ENCODE measurements at places on chromosomes 4 and X. TPM values are rescaled to one million over a fixed set of nuclear protein-coding genes. Genes with fewer than 3 reads are reported as not detected.
A peak's percentile ranks its signal among the peaks of the same experiment; 100 is the strongest.

The TRPC3 gene
- total RNA-seq = 3.3 TPM

- DNase-seq = peak; percentile 48
Observed at GRCh38 chr4:80072228-80072743, 743 bp downstream of the ANTXR2 start.

DNA sequence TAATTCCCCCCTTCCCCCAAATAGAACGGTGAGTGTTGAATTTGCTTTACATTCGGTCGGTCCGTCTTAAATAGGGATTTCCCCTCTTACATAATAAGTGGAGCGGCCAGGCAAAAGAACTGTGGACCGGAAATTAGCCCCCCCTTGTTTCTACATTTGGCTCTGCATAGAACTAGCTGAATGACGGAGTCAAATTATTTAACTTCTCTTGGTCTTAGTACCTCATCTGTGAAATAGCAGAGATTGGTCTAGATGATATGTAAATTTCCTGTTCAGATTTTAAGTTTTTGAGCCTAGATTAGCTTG, 1.3 kb downstream of the SPATA18 start:
- DNase-seq = no peak

DNA sequence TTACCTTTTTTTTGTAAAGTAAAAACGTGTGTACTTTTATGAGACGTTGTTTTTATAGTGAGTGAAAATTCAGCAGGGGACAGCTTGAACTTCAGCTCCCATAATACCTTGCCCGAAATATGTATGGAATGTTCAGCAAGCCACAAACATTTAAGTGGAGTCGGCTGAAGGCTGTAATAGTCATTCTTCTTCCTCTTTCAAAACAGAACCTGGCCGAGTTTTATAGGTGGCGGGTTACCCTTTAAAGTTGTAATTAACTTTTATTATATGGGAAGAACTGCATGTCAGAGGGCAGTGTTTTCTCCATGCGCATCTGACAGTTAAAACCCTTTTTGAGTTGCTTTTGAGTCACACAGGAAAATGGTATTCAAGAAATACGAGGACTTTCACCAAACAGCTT, 50.7 kb downstream of the CLDN34 start:
- peak; percentile 76 for DNase-seq

The C1QTNF7 gene
- total RNA-seq = not detected

The HSFX3 gene
- total RNA-seq = not detected

GRCh38 chr4:101098666-101099400, 248.5 kb downstream of the PPP3CA start:
- no peak for DNase-seq

- DNase-seq = no peak
Observed at GRCh38 chr4:61200187-61200915, at the start of gene ADGRL3. ADGRL3 (plus strand) TSS chr4:61200326.

DNA sequence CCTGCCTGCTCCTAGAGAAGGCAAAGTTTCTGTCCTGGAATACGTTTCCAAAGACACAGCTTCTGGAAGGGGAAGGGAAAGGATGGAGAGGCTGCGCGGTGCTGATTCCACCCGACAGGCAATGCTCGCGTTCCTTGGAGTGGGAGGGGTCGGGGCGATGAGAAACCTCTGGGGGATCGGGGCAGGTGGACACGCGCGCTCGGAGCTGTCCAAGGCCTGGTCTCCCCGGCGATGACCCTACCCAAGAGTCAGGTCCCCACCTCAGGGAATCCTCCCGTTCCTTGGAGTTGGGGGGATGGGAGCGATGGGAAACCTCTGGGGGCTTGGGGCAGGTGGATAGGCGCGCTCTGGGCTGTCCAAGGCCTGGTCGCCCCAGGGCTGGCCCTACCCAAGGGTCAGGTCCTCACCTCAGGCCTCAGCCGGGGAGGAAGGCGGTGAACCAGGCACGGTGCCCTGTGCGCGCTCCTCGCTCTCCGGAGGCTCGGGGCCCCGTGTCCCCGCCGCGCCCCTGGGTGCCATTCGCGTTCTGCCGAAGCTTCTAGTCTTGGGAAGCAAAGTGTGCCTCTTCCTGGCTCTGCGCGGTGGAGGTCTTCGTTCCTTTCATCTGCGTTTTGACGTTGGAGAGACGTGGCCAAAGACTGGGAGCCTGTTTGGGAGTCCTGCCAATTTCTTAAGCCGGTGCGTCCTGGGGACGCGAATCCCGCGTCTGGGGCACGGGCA, 10.6 kb upstream of the SHOX start:
- DNase-seq = no peak

Data from SJSA1 (cell line).